ENCODE measurements at places on chromosomes 6 and 20.

GRCh38 chr6:139698526-139699176 lies 324.2 kb upstream of the CITED2 start:
- DNase-seq: no peak

DNA sequence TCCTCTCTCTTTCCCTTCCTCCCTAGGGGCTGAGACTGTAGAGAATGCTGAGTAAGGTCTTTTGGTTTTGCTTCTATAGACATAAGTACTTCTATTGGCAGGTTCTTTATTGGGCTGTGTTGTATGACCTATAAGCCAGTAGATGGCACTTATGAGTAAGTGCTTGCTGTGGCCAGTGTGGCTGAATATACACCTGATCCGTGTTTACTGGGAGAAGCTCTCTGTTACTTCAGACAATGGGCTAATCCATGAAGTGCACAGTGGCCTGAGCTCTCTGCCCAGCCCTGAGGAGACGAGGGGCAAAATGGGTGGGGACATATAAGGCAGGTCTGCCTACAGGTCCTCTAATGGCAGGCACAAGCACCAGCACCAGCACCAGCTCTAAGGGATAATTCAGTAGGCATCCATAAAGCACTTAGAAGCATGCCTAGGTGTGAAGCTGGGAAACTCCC lies 610.3 kb downstream of the RNF144B start:
- DNase-seq: no peak

- no peak for DNase-seq
These were observed 26.4 kb downstream of the RMND1 start for GRCh38 chr6:151425561-151425960.

DNA sequence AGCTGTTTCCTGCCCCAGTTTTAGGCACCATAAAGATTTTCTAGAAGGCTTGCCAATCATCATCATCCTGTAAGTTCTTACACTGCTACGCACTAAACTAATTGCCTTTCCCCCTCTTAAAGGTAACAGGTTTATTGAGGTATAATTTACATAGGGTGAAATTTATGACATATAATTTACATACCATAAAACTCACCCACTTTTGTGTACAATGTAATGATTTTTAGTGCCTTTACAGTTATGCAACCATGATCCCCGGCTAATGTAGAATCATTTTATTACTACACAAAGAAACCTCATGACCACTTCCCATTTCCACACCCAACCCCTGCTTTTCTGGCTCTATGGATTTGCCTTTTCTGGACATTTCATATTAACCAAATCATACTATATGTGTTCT lies 21.1 kb downstream of the GCNT2 start:
- DNase-seq: no peak

- no peak for DNase-seq
These were observed 189.8 kb downstream of the FOXA2 start for GRCh38 chr20:22394583-22394982.

DNA sequence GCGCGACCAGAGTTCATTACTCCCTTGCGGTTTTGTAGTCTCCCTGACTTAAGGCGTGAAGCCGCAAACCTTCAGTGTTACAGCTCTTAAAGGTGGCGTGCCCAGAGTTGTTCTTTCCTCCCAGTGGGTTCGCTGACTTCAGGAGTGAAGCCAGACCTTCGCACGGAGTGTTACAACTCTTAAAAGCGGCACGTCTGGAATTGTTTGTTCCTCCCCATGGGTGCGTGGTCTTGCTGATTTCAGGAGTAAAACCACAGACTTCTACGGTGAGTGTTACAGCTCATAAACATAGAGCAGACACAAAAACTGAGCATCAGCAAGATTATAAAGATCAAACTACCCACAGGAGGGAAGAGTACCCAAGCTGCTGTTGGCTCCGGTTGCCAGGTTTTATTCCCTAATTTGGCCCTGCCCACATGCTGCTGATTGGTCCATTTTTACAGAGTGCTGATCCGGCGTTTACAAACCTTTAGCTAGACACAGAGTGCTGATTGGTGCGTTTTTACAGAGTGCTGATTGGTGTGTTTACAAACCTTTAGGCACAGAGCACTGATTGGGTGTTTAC lies 10.4 kb downstream of the TMEM14C start:
- DNase-seq: no peak

DNA sequence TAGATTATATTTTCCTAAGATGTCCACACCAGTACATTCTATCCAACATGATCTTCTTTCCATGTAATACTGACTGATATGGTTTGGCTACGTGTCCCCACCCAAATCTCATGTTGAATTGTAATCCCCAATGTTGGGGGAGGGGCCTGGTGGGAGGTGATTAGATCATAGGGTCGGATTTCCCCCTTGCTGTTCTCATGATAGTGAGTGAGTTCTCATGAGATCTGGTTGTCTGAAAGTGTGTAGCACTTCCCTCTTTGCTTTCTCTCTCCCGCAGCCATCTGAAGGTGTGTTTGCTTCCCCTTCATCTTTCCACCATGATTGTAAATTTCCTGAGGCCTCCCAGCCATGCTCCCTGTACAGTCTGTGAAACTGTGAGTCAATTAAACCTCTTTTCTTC lies 12.2 kb upstream of the HBS1L start:
- no peak for DNase-seq

DNA sequence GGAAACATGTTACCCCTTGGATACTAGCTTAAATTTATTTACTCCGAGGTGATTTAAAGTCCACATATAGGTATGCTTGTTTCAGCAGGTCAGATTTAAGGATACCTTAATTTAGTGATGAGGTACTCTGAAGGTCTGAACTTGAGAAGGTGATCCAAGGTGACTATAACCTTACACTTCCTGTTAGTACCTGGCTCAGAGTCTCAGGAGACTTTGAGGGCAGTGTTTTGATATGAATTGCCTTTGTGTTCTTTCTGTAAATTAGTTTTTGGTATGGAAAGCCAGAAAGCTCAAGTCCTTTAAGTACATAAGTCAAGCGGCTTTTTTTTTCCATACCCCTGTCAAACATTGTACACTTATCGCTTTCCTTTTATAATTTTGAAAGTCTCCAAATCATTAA lies 489.0 kb downstream of the CDKAL1 start:
- no peak for DNase-seq
